ENCODE measurements at places on chromosomes 3 and 15.

GRCh38 chr15:70034141-70034540 lies 63.6 kb downstream of the TLE3 start:
- DNase-seq, result no peak

- no peak for DNase-seq
These were observed 35.1 kb downstream of the MYH15 start for GRCh38 chr3:108475220-108475782.

- DNase-seq, result no peak
These were observed 128.5 kb downstream of the CHSY1 start for GRCh38 chr15:101123222-101123910.

DNA sequence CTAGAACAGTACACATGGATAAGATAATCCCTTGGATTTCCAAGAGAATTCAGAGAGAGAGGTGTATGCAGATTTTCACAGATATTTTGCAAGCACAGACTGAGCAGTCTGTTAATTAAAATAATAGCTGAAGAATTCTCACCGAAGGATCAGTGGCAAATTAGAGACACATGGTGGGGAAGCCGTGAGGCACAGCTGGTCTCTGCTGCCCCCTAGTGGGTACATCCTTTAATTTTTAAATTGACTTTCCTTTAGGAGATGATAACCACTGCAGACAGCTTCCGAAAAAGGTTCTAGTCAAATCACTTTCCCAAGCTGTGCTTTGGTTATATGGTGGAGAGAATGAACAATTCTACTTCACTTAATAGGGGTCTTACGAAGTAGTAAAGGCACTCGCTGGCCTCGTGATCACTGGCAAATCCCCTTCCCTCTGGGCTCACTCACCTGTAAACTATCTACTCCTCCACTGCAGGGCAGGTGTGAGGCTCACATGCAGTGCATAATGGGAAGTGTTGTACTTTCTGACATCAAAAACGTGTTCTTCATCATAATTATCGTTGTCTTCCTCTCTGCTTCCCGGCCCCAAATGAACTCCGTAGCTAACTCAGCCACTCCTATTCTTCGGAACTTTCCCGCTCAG lies 19.5 kb downstream of the MESD start:
- no peak for DNase-seq

- no peak for DNase-seq
These were observed 61.9 kb downstream of the WHAMM start for GRCh38 chr15:82871358-82871757.

DNA sequence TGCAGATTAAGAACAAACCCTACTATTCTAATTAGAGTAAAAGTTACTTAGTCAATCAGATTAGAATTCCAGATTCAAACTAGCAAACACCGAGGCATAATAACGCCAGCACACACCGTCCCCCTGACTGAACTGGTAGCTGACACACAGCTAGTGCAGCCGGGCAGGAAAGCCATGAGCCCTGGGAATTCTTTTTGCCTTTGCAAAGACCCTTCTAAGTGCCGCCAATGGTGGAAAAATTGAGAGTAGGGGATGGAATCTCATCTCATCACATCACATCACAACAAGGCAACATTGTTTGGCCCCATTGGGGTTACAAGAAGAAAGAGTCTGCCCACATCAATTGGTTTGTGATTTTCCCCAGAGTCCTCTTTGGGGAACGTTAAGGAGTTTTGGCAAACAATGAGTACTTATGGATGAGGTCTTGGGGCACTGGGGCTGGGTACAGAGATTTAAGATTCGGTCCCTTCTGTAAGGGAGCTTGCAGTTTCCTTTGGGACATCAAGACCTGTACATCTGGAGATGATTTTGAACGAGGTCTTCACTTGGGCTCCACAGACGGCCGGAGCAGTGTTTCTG lies 120.4 kb upstream of the MEF2A start:
- DNase-seq, result no peak

- DNase-seq, result no peak
These were observed 5.7 kb downstream of the NT5DC2 start for GRCh38 chr3:52527732-52528585.

DNA sequence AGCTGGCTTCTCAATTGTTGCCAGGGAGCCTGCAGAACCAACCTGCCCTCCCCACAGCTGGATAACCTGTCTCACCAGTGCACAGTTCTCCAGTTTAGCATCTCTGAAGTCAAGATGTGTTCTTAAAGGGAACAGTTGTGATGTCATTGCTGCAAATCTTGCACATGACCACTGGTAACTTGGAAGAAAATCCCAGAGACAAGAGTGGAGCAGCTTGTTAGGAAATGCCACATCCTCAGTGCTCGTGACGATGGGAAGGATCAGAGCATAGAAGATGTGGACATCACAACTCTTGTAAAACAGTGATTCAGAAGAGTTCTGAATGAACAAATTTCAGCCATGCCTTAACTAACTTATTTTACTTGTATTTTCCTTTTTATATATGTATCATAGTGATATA lies 36.1 kb upstream of the LIMD1 start:
- DNase-seq, result no peak

DNA sequence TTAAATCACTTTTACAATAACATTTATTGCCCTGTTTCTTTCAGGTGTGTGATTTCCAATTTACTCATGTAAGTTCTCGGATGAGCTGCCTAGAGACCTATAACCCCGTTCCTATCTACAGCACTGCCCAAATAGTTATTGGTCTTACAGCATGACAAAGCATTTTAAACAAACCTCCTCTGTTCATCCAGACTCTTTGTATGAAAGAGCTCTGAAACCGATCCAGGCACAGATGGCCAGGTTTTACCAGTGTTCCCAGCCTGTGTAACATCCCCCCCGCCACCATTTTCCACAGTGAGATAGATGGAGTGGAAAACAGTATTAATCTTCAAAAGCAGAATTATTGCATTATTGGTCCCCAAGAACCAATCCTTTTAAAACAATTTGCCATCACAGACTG lies 59.0 kb upstream of the SPTSSB start:
- DNase-seq, result no peak

DNA sequence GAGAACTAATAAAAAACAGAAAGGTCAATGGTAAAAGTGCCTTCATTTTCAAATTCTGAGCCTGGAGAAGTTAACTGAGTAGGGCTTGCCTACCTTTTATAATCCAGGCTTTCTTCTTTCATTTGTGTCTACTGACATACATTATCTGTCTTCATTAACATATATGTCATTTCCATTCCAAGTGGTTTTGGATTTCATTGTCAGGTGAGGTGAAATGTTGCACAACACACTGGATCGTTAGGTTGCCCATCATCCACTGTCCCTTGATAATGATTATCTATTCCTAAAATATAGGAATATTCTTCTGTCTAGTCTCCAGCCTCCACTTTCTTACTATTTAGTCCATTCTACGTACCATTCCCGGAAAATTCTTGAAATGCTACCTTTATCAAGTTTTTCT lies 55.0 kb upstream of the CP start:
- DNase-seq, result no peak

DNA sequence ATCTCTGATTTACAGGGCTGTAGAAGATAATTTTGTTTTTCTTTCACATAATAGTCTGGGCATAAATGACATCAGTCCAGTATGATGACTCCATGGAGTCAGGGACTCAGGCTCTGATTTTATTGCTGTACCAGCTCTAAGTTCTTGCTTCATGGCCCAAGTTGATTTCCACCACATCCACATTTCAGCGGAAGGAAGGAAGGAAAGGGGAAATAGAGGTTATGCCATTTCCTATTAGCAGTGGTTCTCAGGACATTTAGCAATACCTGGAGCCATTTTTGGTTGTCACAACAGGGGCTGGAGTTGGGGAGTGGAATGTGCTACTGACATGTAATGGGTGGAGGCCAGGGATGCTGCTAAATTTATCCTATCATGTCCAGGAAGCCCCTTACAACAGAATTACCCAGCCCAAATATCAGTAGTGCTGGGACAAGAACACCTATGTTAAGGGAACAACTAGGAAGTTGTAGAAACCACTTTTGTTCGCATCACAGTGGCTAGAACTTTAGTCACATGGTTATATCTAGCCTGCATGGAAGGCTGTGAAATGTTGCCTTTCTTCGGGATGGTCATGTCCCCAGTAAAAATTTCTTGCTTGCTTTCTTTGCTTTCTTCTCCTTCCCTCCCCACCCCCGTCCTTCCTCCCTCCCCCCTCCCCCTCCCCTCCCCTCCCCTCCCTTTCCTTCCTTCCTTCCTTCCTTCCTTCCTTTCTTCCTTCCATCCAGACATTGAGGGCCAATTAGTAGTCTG lies 42.1 kb downstream of the OXSR1 start:
- no peak for DNase-seq

GRCh38 chr3:111963424-111963823 lies 15.4 kb upstream of the ABHD10 start:
- DNase-seq, result no peak

DNA sequence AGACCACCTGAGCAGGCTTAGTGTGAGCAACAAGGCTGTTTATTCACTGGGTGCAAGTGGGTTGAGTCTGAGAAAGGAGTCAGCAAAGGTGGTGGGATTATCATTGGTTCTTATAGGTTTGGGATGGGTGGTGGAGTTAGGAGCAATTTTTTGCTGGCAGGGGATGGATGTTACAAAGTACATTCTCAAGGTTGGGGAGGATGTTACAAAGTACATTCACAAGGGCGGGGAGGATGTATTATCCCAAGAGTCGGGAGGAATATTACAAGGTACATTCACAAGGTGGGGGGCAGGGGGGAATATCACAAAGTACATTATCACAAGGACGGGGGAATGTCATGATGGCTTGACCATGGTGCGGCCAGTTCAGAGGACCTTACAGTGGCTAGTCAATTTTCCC lies 32.9 kb upstream of the OSBPL11 start:
- no peak for DNase-seq

- DNase-seq, result no peak
These were observed 104.9 kb upstream of the ASB14 start for GRCh38 chr3:57397175-57398026.

- peak; percentile 76 for DNase-seq
These were observed 60.0 kb downstream of the PIK3CB start for GRCh38 chr3:138774529-138775253.

DNA sequence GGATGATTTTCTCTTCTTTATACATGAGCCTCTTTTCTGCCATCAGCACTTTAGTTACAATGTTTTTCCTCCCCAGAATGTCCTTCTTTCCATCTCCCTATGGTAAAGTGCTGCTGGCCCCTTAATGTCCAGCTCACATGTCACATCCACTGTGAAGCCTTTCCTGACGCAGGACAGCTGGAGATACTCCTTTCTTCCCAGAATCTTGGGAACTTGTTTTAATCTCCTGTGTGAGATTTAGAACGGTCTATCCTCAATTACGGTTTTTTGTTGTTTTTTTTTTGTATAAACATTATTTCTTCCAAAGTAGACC lies 147.7 kb upstream of the TSC22D2 start:
- no peak for DNase-seq

GRCh38 chr3:189797103-189797750 lies 166.0 kb downstream of the TP63 start:
- DNase-seq, result no peak

DNA sequence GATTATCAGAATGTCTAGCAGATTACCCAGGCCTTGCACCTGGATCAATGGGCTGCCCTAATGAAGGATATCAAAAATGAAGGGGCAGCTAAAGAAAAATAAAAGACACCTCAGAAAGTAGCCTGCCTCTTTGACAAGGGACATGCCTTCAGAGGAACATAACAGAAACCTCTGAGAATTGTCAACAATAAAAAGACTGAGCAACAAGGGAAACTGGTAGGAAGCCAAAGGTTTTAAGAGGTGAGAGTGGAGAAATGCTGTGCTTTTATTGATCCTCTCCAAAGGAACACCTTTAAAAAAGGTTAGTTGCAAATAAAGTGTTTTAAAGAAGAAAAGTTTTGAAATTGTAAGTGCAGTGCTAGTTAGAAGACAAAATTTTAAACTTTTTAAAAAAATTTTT lies 187.8 kb upstream of the TTC14 start:
- no peak for DNase-seq

DNA sequence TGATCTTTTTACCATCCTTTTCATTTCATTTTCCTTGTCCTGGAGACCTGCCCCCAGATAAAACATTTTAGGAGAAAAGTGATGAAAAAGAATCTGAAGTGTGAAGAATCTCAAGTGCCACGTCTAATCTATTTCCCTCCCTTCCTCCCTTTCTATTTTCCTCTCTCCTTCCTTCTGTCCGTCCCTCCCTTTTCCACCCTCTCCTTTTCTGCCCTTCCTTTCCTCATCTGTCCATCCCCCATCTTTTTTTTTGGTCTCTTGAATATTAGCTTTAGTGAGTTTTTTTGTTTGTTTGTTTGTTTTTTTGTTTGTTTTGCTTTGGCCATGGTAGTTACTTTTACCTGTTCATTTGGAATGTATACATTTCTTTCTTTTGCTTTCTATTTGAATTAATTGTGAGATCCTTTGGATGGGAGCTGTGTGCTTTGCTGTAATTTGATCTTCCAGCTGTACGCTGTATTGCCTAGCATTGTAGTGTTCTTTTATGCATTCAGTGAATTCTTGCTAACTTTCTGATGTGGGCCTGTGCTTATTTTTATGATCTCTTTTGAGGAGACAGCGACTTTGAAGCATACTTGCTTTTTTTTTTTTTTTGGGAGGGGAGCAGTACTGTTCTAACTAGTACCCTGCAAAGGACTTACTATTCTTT lies 19.2 kb downstream of the CDIN1 start:
- no peak for DNase-seq

- DNase-seq, result no peak
These were observed 30.5 kb upstream of the TIPARP start for GRCh38 chr3:156643729-156644389.

Measured in RWPE2 (cell line).